HEK293T (cell line): ENCODE measurements at places on chromosomes 3 and 15.
A peak's percentile ranks its signal among the peaks of the same experiment; 100 is the strongest.

DNA sequence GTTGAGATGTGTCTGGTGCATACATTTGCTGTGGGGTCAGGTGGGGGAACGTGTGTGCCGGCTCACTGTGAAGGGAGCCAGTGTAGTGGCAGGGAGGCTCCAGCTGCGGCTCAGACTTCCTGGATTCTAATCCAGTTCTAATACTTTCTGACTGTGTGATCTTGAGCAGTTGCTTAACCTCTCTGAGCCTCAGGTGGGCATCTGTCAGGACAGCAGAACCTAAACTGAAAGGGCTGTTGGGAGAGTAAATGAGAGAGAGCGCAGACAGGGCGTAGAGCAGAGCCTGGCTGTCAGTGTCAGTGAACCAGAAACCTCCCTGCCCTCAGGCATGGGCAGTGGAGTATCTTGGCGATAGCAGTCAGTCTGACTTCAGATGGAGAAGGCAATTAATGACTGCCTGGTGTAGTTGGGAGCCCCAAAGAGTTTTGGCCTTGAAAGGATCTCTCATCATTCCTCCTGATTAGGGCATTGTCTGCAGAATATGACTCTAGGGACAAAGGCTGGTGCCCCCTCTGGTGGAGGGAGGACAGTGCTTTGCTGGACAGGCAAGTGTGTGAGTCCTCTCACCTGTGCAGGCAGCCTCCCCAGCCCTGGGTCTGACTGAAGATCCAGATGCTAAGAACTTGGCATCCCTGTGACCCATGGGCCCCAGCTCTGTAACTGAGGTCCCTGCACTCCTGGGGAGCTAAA lies 9.6 kb downstream of the KBTBD13 start:
- DNase-seq, result peak; percentile 26

DNA sequence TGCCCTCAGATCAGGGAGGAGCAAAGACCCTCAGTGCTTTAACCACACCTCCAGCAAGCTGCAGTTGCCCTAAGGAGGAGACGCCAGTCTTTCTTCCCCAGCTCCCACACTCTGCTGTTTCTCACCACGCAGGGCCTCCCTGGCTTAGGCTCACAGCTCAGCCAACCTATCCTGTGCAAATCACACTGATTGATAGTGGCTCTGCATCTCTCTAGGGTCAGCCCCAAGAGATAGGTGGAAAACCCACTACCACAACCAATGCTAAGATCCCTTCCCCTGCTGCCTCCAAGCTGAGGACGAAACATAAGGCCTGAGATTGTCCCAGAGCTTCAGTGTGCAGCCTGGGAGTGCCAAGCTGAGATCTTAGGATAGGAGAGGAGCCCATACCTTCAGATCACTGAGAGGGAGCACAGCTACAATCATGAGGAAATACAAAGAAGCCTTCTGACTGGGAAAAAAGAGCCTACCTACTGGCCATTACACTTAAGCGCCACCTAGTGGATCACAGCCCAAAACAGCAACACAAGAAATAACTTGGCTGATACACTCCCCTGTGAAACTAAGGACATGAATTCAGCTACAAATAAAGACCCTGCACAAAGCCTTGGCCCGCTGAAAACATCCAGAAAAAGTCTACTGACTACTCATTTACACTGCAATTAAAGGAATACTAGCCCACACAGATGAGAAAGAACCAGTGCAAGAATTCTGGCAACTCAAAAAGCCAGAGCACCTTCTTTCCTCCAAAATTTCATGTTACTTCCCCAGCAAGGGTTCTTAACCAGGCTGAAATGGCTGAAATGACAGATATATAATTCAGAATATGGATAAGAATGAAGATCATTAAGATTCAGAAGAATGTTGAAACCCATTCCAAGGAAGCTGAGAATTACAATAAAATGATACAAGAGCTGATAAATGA lies 271.5 kb upstream of the DCBLD2 start:
- DNase-seq, result peak; percentile 45

GRCh38 chr3:191139736-191140135 lies 59.3 kb upstream of the OSTN start:
- DNase-seq, result no peak

GRCh38 chr3:45693941-45694521 lies 4.8 kb downstream of the SACM1L start:
- DNase-seq, result no peak

- no peak for DNase-seq
Observed at GRCh38 chr3:193883551-193883950, 252.4 kb upstream of the HES1 start.

GRCh38 chr3:197027896-197028727 lies 1.5 kb downstream of the MELTF start:
- DNase-seq, result no peak

DNA sequence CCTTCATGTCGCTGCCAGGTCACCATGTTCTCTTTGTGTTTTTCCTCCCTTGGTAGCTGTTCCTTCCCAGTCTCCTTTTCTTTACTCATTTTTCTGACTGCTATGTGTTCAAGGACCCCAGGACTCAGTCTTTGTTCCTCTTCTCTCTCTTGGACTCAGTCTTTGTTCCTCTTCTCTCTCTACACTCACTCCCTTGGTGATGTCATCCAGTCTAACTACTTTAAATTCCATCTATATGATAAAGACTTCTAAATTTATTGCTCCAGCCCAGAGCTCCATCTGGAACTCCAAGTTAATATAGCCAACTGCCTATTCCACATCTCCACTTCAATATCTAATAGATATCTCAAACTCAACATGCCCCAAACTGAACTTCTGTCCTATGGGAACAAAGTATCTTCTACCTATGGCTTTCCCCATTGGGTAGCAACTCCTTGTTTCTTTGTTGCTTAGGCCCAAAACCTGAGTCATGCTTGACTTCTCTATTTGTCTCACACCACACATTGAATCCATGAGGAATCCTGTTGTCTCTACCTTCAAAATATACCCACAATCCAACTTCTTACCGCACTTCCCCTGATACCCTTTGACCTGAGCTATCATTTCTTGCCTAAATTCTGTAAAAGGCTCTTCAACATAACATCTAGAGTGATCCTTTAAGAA lies 4.9 kb upstream of the DYNC1LI1 start:
- DNase-seq, result no peak

GRCh38 chr3:16374047-16374934 lies 109.3 kb downstream of the OXNAD1 start:
- no peak for DNase-seq

DNA sequence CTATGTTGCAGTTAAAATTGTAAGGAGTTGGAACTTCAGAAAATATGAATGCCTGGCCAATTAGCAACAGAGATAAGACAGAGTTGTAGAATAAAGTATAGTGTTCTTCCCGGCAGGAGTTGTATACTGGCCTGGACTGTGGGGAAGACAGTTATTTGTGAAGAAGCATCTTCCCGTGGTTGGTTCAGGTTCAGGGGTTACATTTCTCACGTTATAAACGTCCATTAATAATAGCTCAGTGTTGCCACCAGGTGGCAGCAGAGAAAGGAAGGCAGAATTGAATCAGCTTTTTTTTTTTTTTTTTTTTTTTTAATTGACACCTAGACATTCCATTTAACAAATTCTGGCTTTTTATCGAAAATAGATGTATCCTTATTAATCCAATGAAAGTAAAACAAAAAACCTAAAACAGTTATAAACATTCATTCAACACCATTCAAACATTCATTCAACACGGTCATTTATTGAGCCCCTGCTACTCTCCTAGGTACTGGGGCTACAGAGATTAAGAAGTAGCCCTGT lies 66.4 kb upstream of the NR2E3 start:
- DNase-seq, result peak; percentile 56

DNA sequence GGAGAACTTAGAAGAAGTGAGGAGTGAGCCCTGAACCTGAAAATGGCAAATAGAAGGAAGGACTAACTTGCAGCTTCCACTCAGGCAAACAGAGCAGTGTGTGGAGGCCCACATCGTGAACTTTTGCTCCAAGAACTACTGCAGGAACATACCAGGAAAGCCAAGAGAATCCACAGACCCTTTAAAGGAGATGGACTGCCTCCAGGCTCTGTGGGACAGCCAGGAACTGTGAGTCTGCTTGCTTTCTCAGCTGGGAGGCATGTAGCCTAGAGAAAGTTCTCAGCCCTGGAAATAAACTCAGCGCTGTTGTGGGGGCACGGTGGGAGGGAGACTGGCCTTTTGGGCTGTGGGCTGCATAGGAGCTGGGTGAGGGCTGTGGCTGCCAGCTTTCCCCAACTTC lies 93.0 kb downstream of the SNRK start:
- no peak for DNase-seq

DNA sequence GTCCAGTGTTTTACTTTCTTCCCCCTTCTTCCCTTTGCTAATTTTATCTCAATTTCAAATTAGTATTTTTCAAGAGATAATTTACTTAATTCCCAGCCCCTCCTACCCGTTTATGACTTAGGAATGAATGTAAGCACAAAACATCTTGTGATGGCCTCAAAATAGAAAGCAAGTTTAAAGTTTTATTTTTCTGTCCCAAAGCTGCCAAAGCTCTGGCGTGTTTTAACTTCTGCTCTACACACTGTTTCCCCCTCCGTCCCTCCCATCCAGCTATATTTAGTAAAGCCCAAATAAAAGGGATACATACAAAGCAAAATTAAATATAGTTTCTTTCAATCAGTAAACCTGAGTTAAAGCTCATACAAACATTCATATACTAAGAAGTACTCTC lies 59.9 kb downstream of the IGF2BP2 start:
- DNase-seq, result no peak

DNA sequence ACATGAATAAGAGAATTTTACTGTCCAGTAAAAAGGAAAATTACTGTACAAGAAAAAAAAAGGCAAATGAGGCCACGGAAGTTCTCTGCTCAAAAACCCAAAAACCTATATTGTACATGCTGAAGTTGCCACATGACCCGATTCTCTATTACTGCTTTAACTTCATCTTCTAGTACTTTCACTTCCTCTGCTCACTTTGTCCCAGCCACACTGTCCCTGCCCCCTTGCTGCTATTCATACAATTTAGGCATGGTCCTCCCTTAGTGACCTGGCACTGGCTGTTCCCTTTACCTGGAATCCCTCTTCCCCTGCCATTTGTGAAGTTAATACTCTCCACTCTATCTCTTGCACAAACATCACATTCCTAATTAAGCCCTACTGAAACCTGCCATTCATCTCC lies 457.4 kb downstream of the MAGI1 start:
- DNase-seq, result no peak

GRCh38 chr3:19559724-19560442 lies 374.1 kb downstream of the EFHB start:
- DNase-seq, result no peak

GRCh38 chr3:146968204-146968651 lies 363.1 kb upstream of the PLSCR5 start:
- DNase-seq, result no peak

GRCh38 chr3:35946854-35947515 lies 307.7 kb downstream of the ARPP21 start:
- no peak for DNase-seq

DNA sequence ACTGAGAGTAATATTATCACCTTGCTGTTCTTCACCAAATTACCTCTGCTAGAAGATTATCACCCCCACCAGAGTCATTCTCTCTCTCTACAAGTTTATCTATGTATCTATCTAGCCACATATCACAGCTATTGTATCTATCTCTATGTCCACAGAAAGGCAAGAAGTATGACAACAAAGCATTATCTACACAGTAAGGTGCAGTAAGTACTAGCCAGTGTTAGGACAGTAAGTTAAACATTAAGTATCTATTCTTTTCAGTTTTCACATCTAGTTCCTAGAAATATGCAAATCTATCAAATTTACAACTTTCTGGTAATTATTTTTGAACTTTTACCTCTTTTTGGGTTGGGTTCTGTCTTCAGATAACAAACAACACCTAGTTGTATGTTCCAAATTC lies 26.5 kb upstream of the XXYLT1 start:
- DNase-seq, result no peak
